Hematopoietic multipotent progenitor cell treated with erythropoietin and hydrocortisone succinate and interleukin-3 and kit ligand, for 6 days (in vitro differentiated cells): ENCODE measurements at places on chromosomes 7 and 10.
A peak's percentile ranks its signal among the peaks of the same experiment; 100 is the strongest.

DNA sequence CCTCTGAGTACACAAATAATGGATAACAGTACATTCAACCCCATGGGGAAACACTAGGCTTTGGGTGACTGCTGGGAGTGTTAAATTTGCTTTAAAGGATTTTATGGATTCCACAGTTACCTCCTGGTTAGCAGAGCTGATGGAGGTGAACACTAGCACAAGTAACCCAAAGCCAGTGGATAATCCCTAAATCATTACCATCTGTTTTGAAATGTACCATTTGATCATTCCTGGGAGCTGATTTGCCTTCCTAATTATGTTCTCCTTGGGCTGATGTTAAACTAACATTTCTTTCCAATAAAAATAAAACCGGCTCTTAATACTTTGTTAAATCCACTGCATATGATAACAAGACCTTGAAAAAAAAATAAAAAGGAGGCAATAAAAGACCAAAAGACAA lies 493.9 kb downstream of the PLXNA4 start:
- no peak for DNase-seq

DNA sequence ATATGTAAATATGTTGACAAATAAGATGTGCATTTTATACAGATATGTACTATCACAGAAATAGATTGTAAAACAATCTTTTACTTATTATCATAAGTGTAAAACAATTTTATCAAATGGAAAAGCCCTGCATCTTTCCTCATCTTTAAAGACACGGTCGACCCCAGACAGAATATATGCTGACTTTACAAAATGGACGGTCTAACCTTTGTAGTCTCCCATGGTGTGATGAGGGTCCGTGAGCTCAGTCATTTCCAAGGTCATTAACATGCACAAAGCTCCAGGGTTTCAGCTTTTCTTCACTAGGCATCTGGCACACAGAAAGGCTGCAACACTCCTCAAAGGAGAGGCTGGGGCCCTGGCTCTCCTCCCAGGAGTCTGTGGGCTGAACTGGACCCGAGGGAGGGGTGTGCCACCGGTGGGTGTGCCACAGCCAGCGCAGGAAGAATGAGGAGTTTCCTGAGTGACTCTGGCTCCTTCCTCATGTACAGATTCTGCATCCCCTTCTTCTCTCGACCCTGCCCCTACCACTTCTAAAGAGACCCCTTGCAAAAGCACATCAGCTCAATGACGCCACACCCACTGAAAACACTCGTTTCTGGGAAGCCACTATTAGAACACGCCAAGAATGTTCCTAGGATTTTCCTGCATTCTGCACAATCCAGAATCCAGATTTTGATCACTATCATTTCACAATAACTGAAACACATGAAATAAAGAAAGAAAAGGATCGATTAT lies 26.2 kb upstream of the ABLIM1 start:
- no peak for DNase-seq

DNA sequence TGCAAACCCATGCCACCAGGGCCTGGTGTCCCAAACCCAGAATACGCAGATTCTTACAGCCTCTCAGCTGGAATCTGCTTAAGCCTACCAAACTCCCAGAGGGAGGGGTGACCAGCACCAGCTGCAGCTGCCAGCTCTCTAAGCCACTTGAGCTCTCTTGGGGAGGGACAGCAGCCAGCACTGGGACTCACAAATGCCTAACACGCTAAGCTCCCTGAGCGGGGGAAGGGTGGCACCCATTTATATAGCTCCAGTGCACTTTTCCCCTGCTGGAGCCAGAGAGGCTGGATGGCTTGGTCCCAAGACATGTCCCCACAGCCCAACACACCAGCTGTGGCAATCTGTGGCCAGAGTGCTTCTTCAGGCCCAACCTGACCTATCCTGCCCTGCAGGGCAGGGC lies 326.8 kb upstream of the NRG3 start:
- no peak for DNase-seq

DNA sequence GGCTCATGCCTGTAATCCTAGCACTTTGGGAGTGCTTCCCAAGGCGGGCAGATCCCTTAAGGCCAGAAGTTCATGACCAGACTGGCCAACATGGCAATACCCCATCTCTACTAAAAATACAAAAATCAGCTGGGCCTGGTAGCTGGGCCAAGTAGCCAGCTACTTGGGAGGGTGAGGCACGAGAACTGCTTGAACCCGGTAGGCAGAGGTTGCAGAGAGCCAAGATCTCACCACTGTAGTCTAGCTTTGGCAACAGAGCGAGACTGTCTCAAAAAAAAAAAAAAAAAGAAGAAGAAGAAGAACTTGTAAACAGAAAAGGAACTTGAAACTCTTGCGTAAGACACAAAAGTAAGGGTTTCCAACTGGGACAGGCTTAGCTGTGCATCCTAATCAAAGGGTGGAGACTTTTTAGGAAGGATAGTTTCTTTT lies 5.6 kb upstream of the IFIT2 start:
- DNase-seq: peak; percentile 60

DNA sequence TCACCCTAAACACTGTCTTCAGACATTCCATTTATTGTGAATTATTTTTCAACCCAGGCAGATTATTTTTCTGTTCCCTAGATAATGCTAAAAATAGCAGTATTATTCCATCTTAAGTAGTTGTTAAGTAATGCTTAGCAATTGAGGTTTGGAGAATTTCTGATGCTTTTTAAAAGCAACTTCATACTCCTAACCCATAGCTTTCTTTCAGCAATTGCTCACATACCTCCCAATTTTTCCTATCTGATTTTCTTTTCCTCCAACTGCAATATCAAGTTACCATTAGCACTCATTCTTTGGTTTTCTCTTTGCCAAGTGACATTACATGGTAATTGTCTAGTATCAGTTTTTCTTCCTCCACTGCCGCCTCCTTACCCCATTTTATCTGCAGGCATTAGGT lies 104.7 kb downstream of the GPR85 start:
- no peak for DNase-seq

DNA sequence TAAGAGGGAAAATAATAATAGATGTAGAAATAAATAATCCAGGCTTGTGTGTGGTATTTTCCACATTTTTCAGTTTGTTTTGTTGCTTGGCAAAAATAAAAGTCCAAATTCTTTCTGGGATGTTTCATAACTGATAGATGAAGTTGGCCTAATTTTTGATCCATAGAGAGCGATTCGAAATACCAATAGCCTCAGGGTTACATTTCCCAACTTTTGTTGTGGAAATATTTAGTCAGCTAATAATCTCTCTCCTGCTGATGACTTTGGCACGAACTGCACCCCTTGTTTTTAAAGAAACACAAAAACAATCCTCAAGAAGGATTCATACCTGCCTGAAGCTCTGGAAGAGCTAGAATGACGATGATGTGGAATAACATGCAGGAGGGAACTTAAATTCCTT lies 483.2 kb downstream of the ADRA2A start:
- DNase-seq: no peak

DNA sequence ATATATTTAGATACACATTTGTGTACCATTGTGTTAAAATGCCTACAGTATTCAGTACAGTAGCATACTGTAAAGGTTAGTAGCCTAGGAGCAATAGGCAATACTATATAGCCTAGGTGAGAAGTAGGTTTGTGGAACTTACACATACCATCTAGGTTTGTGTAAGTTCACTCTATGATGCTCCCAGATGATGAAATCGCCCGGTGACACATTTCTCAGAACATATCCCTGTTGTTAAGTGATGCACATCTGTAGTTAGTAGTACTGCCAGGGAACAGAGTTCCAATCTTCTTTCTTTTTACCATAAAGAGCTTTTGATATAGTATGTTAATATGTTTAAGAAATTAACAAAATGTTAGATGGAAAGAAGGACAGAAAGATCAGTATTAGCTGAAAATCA lies 138.2 kb downstream of the SNX13 start:
- no peak for DNase-seq

- DNase-seq: no peak
Observed at GRCh38 chr7:141409801-141410329, 141.3 kb upstream of the AGK start.

- no peak for DNase-seq
Observed at GRCh38 chr10:98374217-98374985, 40.6 kb downstream of the PYROXD2 start.

- no peak for DNase-seq
Observed at GRCh38 chr7:133352430-133352829, 99.6 kb downstream of the EXOC4 start.

GRCh38 chr7:31747553-31747952 lies 60.5 kb downstream of the PPP1R17 start:
- DNase-seq: peak; percentile 3

DNA sequence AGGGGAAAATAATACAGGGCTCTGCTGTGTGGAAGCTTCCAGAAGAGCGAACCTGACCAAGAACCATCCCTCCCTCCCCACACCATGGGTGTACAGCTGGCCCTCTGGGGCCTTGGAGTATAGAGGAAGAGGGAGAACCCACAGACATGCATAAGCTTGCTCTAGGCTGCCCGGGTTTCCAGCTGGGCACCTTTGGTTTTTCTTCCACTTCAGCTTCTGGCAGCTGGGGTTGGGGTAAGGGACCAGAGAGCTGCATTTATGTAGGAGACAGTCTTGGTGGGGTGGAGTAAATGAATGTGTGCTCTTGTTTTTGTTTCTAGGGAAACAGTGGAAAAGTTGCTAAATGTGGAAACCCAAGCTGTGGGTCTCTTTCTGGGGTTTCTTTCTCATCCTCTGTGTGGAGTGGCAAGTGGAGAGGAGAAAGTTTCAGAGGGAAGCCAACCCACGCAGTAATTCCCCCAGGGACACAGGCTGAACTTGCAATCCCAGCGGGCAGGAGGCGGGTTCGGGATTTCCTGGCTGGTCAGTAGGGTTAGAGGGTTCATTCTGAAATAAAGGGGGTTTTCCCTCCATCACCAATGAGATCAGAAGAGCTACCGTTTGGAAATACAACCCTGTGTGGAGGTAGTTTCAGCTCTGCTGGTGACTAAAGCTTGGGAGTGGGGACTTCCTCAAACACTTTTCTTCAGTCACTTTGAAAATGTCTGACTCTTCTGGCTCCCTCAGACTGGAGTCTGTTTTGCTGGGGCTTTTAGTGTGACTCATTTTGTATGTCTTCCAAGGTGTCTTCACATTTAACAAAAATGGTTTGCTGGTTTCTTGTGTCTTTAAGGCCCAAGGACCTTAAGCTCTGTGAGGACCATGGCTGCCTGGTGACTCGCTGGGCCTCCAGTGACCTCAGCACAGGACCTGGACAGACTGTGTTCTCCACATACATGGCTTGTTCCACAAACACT lies 22.2 kb upstream of the SRGN start:
- DNase-seq: no peak

GRCh38 chr7:47216439-47216838 lies 365.5 kb downstream of the TNS3 start:
- no peak for DNase-seq

DNA sequence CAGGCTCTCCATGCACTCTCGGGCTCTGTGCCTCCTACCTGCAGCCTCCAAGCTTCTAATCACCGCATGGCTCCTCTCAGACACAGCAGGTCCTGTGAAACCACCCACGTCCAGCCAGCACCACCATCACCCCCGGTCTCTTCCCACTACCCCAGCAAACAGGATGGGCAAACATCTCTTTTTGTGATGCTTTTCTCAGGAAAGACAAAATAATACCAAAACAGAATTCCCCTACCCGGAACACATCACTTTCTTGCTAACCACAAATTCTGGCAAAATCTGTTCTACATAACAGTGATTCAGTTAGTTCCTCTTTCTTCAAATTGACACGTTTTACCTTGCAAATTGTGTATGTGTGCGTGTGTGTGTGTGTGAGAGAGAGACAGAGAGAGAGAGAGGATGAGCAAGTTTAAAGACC lies 6.5 kb downstream of the SNX8 start:
- no peak for DNase-seq
